Kidney (tissue), 22 donors: ENCODE measurements at places on chromosomes 13 and 19. TPM values are rescaled to one million over a fixed set of nuclear protein-coding genes. Genes with fewer than 3 reads are reported as not detected.

DNA sequence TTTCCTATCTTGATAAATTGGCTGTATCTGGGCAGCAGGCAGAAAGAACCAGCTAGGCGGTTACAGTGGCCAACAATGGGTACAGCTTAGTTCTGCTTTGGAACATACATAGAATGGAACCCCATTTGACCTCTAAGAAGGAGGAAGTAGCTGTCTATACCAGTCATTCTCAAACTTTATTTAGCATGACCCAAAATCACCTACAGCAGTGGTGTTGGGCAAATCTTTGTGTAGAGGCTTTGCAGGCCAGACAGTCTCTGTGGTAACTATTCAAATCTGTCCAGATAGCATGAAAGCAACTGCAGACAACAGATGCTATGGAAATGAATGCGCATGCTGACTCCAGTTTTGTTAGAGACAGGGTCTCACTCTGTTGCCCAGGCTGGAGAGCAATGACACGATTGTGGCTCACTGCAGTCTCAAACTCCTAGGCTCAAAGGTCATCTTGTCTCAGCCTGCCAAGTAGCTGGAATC lies 12.0 kb upstream of the KCNC3 start:
- DNase-seq = no peak
- H3K4me3 ChIP-seq = no peak overlapping the region
- no peaks in the 10 kb centered on the region for H3K27me3 ChIP-seq
- H3K4me1 ChIP-seq = no peaks in the 10 kb centered on the region

- no peaks in the 10 kb centered on the region for H3K4me1 ChIP-seq
- no peak for DNase-seq
- H3K27ac ChIP-seq = no peak overlapping the region
- no peaks in the 10 kb centered on the region for H3K36me3 ChIP-seq
- no peak overlapping the region for H3K4me3 ChIP-seq
- H3K27me3 ChIP-seq = no peaks in the 10 kb centered on the region
These were observed 14.4 kb downstream of the GRTP1 start for GRCh38 chr13:113349491-113349890.

DNA sequence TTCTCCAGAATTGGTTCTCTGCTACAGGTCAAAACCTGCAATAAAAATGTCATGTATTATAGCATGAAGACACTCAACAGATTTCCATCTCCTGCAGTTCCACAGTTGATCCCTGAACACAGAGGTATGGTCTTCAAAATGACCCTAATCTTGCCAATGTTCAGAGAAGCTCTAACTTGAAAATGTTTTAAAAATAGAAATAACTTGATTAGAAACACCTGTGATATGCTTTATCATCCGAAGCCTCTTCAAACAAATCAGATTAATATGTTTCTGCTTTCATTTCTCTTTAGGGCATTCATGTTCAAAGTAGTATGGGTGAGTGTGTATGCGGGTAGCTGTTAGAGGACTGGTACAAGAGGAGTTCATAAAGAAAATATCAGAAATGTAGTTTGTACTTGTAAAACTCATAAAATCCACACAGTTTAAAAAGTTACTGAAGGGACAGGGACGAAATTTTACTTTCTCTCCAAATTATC lies 60.4 kb downstream of the KCNRG start:
- H3K4me3 ChIP-seq = no peak overlapping the region
- no peaks in the 10 kb centered on the region for H3K4me1 ChIP-seq
- no peaks in the 10 kb centered on the region for H3K36me3 ChIP-seq
- DNase-seq = no peak
- H3K27me3 ChIP-seq = no peaks in the 10 kb centered on the region

- no peaks in the 10 kb centered on the region for H3K36me3 ChIP-seq
- H3K4me3 ChIP-seq = no peak overlapping the region
- H3K4me1 ChIP-seq = no peaks in the 10 kb centered on the region
- DNase-seq = no peak
These were observed 162.2 kb downstream of the KDM4B start for GRCh38 chr19:5131031-5131505.

GRCh38 chr13:44155422-44156293 lies 218.0 kb upstream of the SERP2 start:
- peak overlapping the region; percentile 46 for H3K4me3 ChIP-seq
- peak; percentile 95 for DNase-seq
- H3K4me1 ChIP-seq = peaks cover 4% of the 10 kb centered on the region
- no peaks in the 10 kb centered on the region for H3K27me3 ChIP-seq

GRCh38 chr13:20393273-20394168 lies 132.1 kb downstream of the CRYL1 start:
- DNase-seq = no peak
- no peak overlapping the region for H3K27ac ChIP-seq
- H3K27me3 ChIP-seq = no peaks in the 10 kb centered on the region
- H3K4me3 ChIP-seq = no peak overlapping the region
- no peaks in the 10 kb centered on the region for H3K36me3 ChIP-seq

- no peak overlapping the region for H3K27ac ChIP-seq
- no peak for DNase-seq
- no peaks in the 10 kb centered on the region for H3K27me3 ChIP-seq
- no peaks in the 10 kb centered on the region for H3K36me3 ChIP-seq
- H3K4me1 ChIP-seq = peaks cover 60% of the 10 kb centered on the region
These were observed 9.6 kb downstream of the STARD13 start for GRCh38 chr13:33275916-33276315.

GRCh38 chr19:2032296-2032941 lies 16.9 kb upstream of the BTBD2 start:
- H3K27ac ChIP-seq = peak overlapping the region; percentile 94
- H3K27me3 ChIP-seq = no peaks in the 10 kb centered on the region
- H3K4me1 ChIP-seq = peaks cover 22% of the 10 kb centered on the region
- peak overlapping the region; percentile 41 for H3K4me3 ChIP-seq
- DNase-seq = peak; percentile 78

DNA sequence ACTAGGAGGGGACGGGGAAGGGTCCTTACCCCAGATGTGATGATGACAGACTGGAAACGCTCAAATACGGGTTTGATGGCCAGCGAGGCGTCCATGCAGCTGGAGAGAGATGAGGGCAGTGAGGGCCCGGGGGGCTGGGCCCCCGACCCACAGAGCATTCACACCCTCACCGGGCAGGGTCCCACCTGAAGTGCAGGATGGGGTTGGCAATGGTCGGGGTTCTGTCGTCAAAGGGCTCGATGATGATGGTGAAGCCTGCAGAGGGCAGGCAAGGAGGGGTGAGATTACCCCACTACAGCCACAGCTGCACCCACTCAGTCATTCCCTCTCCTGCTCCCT lies 13.0 kb downstream of the ERCC2 start:
- H3K27me3 ChIP-seq = no peaks in the 10 kb centered on the region
- DNase-seq = peak; percentile 33
- no peaks in the 10 kb centered on the region for H3K4me1 ChIP-seq
- H3K4me3 ChIP-seq = no peak overlapping the region
- peaks cover 3% of the 10 kb centered on the region for H3K36me3 ChIP-seq
- no peak overlapping the region for H3K27ac ChIP-seq

- no peaks in the 10 kb centered on the region for H3K36me3 ChIP-seq
- H3K27me3 ChIP-seq = no peaks in the 10 kb centered on the region
- H3K4me1 ChIP-seq = no peaks in the 10 kb centered on the region
- H3K27ac ChIP-seq = no peak overlapping the region
- DNase-seq = no peak
- no peak overlapping the region for H3K4me3 ChIP-seq
These were observed 36.8 kb downstream of the GPR42 start for GRCh38 chr19:35407619-35408018.

DNA sequence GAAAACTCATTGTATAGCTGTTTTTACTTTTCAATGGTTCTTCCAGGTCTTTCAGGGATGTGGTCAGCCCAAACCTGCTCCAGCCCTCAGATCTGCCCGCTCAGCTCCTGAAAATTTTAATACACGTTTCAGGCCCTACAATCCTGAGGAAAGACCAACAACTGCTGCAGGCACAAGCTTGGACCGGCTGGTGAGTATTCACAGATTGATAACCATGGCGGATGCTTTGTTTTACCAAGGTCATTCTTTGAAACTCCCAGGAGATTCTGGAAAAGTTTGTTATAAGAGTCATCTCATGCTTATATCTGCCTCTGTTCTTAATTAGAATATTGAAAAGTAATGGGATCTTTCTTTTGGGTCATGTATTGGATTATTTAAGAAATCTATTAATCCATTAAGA lies 173.5 kb downstream of the DCT start:
- no peaks in the 10 kb centered on the region for H3K4me1 ChIP-seq
- H3K36me3 ChIP-seq = no peaks in the 10 kb centered on the region
- H3K27me3 ChIP-seq = no peaks in the 10 kb centered on the region
- no peak for DNase-seq

- peaks cover 2% of the 10 kb centered on the region for H3K27me3 ChIP-seq
- H3K27ac ChIP-seq = no peak overlapping the region
- peaks cover 4% of the 10 kb centered on the region for H3K4me1 ChIP-seq
These were observed 12.7 kb downstream of the NPAS1 start for GRCh38 chr19:47032171-47032811.

- no peaks in the 10 kb centered on the region for H3K4me1 ChIP-seq
- H3K27me3 ChIP-seq = peaks cover 2% of the 10 kb centered on the region
- no peak overlapping the region for H3K27ac ChIP-seq
These were observed 23.4 kb upstream of the SLC7A10 start for GRCh38 chr19:33248954-33249613.

- DNase-seq = no peak
- no peaks in the 10 kb centered on the region for H3K4me1 ChIP-seq
- no peak overlapping the region for H3K27ac ChIP-seq
- H3K4me3 ChIP-seq = no peak overlapping the region
These were observed 389.9 kb downstream of the RFC3 start for GRCh38 chr13:34207872-34208271.

- H3K36me3 ChIP-seq = no peaks in the 10 kb centered on the region
- H3K4me1 ChIP-seq = no peaks in the 10 kb centered on the region
- H3K27ac ChIP-seq = peak overlapping the region; percentile 77
- H3K4me3 ChIP-seq = peak overlapping the region; percentile 79
- peak; percentile 39 for DNase-seq
- H3K27me3 ChIP-seq = no peaks in the 10 kb centered on the region
These were observed 373 bp downstream of the TNFAIP8L1 start for GRCh38 chr19:4639531-4640246.

GRCh38 chr13:47407808-47408207 lies 511.0 kb upstream of the HTR2A start:
- no peak overlapping the region for H3K4me3 ChIP-seq
- no peak for DNase-seq
- no peak overlapping the region for H3K27ac ChIP-seq
- no peaks in the 10 kb centered on the region for H3K27me3 ChIP-seq

DNA sequence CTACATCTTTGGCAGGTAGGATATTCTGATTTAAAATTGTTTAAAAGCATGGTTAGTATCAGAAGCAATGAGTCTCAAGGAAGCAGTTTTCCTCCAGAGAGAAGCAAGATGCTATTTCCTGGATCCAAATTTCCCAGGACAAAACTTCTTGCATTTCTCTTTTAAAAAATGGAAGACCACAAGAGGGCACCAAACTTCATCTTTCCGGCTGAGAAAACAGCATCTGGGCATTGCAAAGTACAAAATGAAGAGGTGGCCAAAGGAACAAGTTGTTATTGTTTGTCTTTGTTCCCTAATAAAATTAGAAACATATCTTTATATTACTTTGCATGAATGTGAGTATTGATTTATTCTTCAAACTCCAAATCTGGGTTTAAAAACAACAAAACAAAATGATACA lies 60.0 kb upstream of the LRCH1 start:
- no peak overlapping the region for H3K27ac ChIP-seq
- H3K36me3 ChIP-seq = no peaks in the 10 kb centered on the region
- DNase-seq = peak; percentile 83
- H3K27me3 ChIP-seq = no peaks in the 10 kb centered on the region
- H3K4me3 ChIP-seq = no peak overlapping the region
- no peaks in the 10 kb centered on the region for H3K4me1 ChIP-seq

DNA sequence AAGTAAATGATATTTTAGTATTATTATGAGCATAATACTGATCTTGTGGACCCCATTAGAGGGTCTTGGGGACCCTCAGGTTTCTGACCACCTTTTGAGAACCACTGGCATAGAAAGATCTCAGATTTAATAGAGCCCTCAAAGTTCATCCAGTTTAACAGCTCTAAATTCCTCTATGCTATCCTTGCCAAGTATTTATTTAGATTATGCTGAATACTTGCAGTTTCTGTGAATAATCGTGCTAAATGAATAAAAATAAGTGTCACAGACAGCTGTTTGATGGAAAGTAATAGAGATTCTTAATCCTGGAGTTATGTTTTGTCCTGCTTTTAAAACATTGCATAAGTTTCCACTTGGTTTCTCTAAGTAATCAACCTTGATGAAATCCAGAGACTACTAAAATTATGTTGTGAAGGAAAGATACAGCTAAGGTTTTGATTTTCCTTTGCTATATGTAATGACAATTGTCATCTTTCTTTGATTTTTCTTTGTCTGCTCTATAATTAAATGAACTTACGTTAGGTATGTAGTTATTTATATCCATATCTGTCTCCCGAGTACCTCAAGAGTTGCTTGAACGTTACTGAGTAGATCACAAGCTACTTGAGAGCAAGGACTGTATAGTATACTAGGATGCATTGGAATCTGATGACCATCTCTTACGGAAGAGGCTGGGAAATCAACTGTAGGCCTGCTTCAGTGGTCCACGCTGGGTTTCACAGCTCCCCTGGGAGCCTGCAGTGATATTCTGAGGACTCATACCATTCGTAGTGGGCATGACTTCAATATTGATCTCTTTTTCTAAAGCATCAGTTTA lies 5.7 kb downstream of the ABHD13 start:
- no peak for DNase-seq
- H3K27ac ChIP-seq = no peak overlapping the region
- H3K36me3 ChIP-seq = no peaks in the 10 kb centered on the region
- H3K4me3 ChIP-seq = no peak overlapping the region
- no peaks in the 10 kb centered on the region for H3K27me3 ChIP-seq
- H3K4me1 ChIP-seq = peaks cover 10% of the 10 kb centered on the region

DNA sequence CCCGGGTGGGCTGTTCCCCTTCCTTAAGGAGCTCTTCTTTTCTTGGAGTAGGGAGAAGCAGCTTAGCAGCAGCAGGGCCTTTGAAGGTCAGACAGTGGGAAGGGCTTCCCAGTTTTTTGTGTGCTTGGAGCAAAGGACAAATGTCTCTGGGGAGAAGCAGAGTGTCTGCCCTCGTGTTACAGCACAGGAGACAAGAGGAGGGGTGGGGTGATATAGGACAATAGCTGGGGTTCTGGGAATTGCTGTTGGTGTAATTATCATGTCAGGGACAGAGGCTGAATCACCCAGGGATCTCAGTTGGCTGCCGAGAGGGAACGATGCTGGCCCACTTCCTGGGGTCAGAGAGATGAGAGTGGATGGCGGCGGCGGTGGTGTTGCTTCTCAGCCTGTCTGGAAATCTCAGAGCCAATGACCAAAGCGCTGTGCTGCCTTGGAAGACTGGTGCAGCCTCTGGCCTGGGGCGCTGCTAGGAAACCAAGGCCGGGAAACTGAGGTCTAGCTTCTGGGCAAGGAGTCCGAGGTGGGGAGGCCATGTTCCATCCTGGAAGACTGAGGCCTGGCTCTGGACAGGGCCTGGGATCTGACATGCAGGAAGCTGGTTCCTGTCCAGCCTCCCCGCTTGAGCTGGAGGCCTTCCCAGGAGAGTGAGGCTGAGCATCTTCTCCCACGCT lies 1.2 kb downstream of the INAFM1 start:
- DNase-seq = peak; percentile 62
- H3K4me1 ChIP-seq = no peaks in the 10 kb centered on the region
- peak overlapping the region; percentile 61 for H3K27ac ChIP-seq
- no peaks in the 10 kb centered on the region for H3K36me3 ChIP-seq
- no peaks in the 10 kb centered on the region for H3K27me3 ChIP-seq

The CGB1 gene
- not detected for total RNA-seq

The MEDAG gene
- total RNA-seq = 12.1 TPM

The TMEM255B gene
- 29.3 TPM for total RNA-seq

The IFNL1 gene
- total RNA-seq = not detected

The ZNF816 gene
- 16.6 TPM for total RNA-seq

The ACER1 gene
- not detected for total RNA-seq

The SIGLEC9 gene
- 8.1 TPM for total RNA-seq

The THSD8 gene
- 3.2 TPM for total RNA-seq

The ATP4A gene
- total RNA-seq = not detected

The ZNF562 gene
- total RNA-seq = 37.6 TPM

The SOX1 gene
- not detected for total RNA-seq
